ENCODE measurements at places on chromosomes 4 and X.

DNA sequence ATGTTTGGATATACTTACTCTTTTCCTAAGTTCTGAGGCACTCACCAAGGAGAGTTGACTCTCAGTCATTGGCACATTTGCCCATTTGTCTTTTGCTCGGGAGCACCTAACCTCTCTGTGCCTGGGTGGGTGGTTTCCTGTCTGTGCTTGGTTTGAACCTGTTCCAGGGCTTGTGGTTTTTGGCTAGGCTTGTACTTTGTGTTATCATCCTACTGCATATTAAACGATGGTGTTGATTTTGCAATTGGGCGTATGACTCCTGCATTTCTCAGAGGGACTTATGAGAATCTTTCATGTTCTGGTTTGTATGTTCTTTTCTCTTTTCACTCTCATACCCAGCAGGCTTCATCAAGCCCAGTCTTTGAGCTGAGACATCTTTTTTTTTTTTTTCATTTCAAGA, 161.7 kb downstream of the BTC start:
- no peak for DNase-seq

GRCh38 chrX:14964500-14964899, 91.3 kb downstream of the MOSPD2 start:
- no peak for DNase-seq

DNA sequence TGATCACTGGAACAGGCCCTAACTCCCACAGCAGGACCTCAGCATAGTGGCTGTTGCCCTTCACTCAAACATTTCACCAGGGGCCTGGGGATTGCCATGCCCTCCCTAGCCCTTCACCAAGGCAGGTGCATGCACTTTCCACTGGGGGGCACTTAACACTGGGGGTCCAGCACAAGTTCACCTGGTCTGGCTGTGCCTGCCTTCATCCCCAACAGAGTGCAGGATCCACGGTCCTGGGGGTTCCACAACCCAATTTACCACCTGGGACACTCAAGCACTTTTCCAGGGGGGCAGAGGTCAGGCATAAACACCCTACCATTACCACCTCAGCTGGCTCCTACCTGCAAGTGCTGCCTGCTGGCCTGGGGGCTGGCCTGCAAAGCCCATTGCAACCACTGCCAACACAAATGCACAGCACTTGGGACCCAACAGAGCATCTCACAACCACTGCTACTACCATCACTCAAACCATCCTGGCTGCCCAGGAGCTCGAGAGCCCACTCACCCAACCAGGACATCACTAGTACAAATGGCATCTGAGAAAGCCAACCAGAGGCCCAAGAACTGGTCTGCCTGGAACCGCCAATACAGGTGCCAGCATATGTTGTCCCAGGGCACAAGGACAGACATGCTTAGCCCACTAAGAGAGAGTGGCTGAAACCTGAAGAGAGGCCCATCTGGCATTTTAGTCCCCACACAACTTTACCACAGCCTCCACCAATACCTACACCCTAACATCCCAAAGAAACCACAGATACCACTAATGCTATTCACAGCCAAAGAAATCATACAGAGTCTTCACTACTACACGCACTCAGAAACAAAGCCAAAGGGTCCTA, 43.1 kb downstream of the NAT8L start:
- no peak for DNase-seq

DNA sequence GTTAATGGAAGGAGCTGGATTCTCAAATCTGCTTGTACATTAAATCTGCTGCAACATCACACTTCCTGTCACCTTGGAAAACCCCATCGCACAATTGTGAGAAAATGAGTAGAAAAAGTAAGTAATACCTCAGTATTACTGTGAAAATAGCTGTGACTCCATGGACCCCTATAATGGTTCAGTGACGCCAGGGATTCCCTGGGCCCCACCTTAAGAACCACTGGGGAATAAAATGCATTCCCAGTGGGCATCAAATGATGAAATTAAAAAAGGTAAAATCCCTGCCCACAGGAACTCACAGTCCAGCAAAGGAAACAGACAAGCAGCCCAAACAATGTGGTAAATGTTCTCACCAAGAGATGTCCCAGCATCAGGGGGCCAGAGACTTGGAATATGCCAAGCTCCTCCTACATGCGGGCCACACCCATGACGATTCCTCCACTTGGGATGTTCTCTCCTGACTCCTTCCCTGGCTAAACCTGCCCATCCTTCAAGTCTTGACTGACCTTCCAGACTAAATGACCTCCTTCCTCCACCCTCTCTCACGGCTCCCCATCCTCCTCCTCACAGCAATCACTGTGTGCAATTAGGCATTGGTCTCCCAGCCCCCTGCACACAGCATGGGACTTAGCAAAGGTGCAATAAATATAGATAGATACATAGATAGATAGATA, 2.6 kb downstream of the EVC2 start:
- DNase-seq: no peak

DNA sequence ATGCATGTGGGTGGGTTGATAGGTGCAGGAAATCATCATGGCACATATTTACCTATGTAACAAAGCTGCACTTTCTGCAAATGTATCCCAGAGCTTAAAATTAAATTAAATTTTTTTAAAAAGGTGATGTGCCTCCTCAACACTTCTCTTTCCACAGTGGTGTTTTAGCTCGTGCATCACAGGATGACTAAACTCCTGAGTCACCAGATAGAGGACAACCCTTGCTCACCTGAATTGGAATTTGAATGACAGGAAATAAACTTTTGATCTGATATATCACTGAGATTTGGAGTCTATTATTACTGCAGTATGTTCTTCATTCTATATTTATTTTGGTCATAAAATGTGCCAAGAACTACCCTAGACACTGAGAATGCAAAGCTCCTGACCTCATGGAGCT, 185.3 kb downstream of the MAPK10 start:
- DNase-seq: no peak

GRCh38 chrX:39736216-39737211, 361.2 kb downstream of the BCOR start:
- DNase-seq: no peak

- DNase-seq: no peak
Measured at GRCh38 chrX:150984169-150984824, 1.2 kb downstream of the HMGB3 start.

DNA sequence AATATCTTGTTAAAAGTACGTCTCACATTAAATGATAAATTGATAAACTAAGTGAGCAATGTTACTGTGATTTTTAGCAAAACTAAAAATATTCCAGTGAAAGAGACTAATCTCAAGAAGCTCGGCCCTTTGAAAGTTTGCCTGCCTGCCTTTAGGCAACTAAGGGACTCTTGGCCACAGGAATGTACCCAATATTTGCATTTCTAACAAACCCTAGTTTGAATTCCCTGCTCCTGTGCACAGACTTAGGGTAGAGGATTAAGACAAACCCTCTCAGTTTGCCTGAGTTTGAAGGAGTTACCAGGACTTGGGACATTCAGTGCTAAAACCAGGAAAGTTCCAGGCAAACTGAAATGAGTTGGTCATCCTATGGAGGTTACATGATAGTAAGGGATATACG, 157.1 kb downstream of the SCFD2 start:
- DNase-seq: peak; percentile 23

GRCh38 chr4:135777361-135777760, 1575.8 kb upstream of the PABPC4L start:
- DNase-seq: no peak

- no peak for DNase-seq
Measured at GRCh38 chr4:185835814-185836213, 23.8 kb upstream of the SORBS2 start.

GRCh38 chrX:13647709-13648212, 5.2 kb upstream of the TCEANC start:
- DNase-seq: no peak

- no peak for DNase-seq
Measured at GRCh38 chr4:161222889-161223288, 940.9 kb downstream of the FSTL5 start.

DNA sequence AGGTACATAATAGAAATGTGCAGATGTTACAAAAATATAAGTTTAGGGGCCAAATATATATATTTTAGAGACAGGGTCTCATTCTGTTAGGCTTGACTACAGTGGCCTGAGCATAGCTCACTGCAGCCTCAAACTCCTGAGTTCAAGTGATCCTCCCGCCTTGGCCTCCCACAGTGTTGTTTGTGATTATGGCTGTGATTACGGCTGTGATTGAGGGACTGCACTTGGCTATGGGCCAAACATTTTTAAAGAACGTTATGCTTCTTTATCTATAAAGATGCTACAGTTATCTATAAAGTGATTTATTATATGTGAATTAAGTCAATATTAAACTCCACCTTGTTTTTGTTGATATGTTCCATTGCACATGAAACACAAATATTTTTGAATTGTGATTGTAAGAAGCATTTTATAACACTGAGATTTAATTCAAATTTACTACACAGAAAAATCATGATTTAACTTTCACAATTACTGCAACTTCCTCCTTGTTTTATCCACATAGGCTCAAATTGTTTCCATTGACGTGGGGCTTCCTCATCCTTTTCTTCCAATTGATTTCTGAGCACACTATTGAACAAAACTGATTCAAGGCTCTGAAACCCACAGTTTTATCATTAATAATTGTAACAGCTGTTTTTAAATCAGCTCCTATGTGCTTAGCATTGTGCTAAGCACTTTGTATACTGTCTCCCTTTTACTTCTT, 68.4 kb upstream of the BMPR1B start:
- DNase-seq: no peak

DNA sequence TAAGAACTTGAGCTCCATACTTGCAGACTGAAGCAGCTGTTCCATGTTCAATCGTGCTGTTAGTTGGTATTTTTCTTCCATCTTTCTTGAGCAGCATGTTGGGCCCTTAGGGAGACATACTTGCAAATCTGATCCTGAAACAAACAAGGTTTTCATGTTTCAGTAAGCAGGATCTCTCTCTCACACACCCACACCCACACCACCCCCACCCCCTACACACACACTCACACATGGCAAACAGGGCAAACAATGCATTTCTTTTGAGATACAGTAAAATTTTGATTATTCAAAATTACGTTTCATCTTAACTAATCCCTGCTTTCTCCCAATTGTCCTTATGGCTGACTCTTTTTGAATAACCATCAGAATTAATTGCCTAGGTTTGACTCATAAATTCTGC, 32.3 kb downstream of the GPC3 start:
- DNase-seq: no peak

- DNase-seq: no peak
Measured at GRCh38 chr4:46927201-46927600, 18.2 kb upstream of the COX7B2 start.
